Stimulated activated CD4-positive, alpha-beta T cell treated with anti-CD3 and anti-CD28 coated beads, Interleukin-15, amount 100 ng/mL, for 1 hour (primary cell): ENCODE measurements at places on chromosomes 3 and 15.

DNA sequence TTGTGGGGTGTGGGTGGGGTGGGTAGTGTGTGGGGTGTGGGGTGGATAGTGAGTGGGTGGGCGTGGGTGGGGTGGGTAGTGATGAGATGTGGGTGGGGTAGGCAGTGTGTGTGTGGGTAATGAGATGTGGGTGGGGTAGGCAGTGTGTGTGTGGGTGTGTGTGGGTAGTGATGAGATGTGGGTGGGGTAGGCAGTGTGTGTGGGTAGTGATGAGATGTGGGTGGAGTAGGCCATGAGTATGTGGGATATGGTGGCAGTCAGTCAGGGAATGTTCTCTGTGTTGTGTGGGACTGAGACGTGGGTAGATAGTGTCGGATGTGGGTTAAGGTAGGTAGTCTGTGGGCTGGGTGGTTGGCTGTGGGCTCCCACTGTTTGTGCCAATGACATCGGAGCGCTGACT, 7.1 kb downstream of the MINAR1 start:
- no peak for DNase-seq

DNA sequence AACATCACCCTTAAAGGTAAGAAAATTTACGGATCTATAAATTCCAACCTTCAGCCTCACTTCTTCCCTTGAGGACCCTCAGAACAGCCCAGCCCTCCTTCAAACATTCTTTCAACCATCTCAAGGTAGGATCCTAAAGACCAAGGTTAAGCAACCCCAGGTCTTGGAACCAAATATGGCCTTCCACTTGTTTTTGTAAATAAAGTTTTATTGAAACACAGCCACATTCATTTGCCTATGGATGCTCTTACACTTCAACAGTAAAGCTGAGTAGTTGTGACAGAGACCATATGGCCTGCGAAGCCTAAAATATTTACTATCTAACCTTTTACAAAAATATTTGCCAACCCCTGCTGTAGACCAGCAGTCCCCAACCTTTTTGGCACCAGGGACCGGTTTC, 70.4 kb upstream of the NTRK3 start:
- no peak for DNase-seq

- DNase-seq, result no peak
Measured at GRCh38 chr3:152281133-152281713, 12.5 kb downstream of the MBNL1 start.

DNA sequence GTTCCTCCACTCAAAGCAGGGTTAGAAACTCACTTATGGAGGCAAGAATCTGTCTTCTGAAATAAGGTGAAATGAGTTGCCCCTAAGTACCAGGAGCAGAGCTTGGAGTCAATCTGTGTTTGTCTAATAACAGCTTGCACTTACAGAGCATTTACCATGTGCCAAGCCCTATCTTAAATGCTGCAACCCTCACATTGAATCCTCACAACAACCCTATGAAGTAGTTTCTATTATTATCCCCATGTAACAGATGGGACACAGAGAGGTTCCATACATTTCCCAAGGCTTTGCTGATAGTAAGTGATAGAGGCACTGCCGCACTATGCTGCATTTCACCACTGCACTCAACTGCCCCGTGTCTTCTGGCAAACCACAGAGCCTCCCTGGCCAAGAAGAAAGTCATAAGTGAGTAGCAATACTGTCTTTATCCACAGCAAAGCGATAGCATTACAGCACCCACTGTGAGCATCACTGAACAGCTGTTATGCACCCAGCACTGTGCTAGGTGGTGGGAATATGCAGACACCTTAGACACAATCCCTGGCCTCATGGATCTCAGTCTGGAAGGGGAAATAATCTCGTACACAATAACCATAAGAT, 141.5 kb downstream of the SSR3 start:
- DNase-seq, result no peak

DNA sequence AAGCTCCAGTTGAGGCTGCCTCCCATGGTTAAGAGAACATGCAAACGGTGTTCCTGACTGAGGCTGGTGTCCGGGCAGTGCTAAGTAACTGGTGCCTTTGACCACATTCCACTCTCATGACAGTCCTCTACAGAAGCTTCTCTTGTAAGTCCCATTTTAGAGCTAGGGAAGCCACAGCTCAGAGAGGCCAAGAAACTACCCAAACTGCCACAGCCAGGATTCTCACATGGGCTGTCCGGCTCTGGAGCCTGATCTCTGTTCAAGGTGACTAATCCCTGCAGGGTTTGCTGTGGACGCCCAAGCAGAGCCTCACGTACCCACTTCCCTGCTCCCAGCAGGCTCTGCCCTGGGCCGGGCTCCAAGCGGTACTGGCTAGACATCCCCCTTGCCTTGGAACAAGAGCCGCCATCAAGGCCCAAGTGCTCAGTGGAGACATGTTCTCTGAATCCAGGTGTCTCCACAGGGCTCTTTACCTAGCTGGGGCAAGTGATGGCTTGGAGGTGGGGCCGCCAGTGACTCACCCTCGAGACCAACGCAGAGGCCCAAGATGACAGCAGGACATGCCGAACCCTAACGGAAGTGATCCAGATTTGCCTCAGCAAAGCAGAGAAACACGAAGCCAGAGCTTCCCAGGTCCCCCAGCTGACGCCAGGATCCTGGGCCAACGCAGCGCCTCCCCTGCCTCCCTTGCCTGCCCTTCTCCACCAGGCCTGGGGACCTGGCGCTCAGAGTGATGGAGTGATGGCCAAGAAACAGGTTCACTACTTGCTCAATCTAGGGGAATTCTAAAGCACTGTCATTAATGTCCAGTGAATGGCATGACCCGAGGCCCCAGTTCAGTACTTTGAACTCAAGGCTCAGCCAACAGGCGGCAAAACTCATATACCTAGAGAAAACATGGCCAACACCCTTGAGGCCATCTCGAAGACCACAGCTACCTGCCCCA, 24.4 kb downstream of the KLHL25 start:
- DNase-seq, result no peak

DNA sequence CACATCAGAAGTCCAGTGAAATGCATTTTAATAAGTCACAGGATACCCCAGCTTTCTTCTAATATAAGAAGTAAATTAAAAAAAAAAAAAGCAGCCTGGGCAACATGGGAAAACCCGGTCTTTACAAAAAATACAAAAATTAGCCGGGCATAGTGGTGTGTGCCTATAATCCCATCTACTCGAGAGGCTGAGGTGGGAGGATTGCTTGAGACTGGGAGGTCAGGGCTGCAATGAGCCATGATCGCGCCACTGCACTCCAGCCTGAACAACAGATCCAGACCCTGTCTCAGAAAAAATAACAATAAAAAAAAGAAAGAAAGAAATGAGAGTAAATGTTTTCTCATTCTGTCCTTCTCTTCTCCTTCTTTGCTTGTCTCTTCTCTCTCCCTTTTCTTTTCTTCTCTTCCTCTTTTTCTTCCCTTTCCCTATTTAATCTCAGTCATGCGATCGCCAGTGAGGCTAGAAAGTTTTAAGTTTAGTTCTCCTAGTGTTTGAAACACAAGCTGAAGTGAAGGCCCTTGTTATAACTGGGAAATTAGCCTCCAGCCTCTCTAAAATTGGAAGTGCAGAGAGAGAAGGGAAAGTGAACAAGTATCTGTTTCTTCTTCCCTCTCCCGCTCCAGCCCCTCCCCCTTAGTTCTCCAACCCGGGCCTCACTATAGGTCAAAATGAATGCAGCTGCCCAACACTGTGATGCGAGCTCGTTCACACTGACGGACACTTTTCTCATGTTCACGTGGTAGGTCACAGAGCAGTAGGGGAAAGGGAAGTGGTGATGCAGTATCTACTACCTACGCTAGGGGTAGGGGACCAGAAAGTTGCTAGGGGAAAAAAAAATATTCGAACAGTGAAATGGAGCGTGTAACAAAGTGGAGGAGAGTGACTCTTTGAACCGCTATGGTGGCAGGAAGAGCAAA, 23.5 kb upstream of the TSC22D2 start:
- no peak for DNase-seq

DNA sequence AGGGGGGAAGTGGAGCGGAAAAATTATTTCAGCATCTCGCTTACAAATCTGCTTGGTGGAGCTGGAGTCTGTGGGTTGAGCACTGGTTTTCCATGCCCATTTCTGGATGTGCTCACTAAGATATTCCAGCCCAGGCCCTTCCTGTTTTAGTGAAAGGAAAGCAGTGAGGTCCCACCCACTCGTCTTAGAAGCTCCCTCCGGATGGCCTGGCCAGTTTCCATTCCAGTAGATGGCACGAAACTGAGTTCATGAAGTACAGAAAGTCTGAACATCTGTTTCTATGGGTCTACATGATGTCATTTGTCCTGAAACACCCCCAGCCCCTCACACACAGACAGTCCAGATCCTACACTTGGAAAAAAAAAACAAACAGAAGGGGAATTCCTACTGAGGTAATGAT, 31.9 kb upstream of the THSD4 start:
- DNase-seq, result no peak
